ENCODE measurements at places on chromosomes 6 and 20.

GRCh38 chr6:157239671-157240058, 83.7 kb downstream of the TMEM242 start:
- no peak for DNase-seq

- DNase-seq: no peak
Measured at GRCh38 chr6:54112151-54112650, 958 bp downstream of the MLIP start.

DNA sequence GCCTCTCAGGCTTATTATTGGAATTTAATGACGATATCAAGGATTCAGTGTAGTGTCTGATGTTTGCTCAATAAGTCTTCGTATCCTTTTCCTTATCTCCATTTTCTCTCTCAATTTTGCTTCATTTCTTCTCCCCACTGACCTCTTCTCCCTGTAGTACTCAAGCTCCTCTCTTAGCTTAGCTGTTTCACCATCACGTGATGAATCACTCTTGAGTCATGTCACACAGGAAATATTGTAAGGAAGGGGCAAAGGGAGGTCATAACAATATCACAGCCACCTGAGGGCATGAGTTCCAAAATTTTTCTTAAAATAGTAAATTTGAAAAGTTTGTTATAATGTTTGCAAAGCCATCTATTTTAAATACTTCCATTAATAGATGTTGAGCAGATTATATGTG, 392.2 kb upstream of the MARCKS start:
- DNase-seq: no peak

- DNase-seq: no peak
Measured at GRCh38 chr6:26743941-26744699, 84.6 kb upstream of the ZNF322 start.

DNA sequence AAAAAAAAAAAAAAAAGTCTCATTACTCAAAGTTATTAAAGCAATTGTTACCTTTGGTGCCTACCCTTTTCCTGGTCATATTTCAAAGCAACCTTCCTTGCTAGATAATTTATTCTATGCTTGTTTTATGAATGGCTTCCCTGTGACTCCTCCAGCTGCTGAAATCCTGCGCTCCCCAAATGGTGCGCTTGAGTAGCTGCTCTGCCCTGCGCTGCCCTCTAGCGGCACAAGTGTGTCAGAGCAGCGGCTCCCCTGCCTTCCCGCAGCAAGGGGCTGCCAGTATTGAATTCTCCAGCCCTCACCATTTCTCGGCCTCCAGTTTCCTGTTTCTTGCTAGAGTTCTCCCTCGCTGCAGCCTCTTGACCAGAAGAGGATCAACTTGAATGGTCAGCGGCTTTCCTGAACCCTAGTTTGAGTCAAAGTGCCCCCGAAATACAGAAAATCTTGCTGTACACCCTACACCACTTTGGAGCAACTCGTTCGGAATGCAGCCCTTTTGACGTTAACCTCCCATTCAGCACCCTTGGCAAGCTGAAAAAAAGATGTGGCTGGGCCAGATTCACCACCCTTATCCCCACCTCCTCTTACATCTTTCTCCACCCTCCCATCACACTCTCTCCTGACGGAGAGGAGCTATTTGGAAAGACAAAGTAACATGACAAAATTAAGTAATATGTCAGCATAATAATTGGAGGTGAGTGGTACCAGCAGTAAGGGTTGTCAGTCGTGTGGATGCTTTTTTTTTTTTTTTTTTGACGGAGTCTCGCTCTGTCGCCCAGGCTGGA, 60.4 kb upstream of the KLHL31 start:
- peak; percentile 82 for DNase-seq

DNA sequence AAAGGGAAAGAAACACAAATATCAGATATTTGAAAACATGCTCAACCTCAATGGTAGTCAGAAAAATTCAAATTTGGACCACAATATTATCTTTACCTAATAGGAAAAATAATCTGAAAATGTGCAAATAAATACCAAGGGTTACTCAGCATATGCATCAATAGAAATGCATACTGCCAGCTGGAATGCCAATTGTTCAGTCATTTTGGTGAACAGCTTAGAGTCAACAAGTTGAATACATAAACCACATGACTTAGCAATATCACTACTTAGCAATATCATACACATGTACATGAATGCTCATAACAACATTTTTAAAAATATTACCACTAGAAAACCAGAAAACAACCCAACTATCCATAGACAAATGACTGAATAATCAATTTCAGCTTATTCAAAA, 212.7 kb downstream of the PTPRK start:
- no peak for DNase-seq

DNA sequence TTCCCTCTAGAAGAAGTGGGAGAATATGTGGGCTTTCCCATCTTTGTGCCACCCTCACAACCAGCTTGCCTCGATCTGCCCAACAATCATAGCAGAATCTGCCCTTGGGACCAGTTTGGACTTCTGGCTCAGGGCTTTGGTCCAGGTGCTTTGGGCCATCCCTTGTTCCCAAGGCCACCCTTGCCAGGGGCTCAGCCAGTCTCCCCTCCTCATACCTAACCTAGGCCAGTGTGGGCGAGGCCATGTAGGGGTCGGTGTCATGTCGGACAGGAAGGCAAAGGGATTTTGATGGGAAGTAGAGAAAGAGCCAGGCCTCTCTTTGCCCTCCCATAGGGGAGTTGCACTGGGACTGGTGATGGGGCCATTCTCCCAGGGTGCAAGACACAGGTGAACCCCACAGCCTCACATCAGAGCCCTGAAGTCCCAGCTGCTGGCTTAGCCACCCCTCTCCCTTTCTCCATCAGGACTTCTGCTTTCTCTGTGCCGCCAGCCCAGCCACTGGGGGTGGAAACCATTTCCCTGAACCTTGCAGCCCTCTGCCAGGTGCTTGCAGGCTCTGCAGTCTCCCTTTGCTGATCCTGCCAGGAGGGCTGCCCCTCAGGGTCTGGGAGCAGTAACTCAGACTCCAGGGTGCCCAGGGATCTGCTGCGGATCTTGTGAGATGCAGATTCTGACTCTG, 60.7 kb downstream of the SLC24A3 start:
- no peak for DNase-seq

DNA sequence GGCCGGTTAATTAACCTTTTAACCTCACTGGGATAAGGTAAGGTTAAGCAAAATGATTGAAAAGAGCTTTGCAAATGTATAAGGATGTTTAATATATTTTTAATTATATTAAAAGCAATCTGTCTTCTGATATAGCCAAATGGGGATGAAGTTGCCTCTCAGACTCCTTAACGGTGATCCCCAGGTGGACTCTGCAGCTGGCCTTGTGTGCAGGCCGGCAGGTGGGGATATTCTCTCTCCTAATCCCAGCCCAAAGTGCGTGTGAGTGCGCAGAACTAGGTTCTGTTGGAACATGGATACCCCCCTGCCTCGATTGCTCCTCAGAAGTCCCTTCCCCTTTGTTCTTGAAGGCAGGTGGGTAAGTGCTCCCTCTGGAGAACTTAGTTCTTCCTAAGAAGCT, 100.0 kb downstream of the NDUFAF5 start:
- DNase-seq: no peak
